ENCODE measurements at places on chromosomes 12 and 14. TPM values are rescaled to one million over a fixed set of nuclear protein-coding genes. Genes with fewer than 3 reads are reported as not detected.

Gene LTB4R2
- 3.5 TPM for total RNA-seq

Gene PA2G4
- 268 TPM for total RNA-seq

Gene VDR
- total RNA-seq = 3.0 TPM

Gene IAPP
- not detected for total RNA-seq

Gene KLRC2
- total RNA-seq = 2.2 TPM

Gene KRT71
- total RNA-seq = not detected

Gene PRPF40B
- 7.0 TPM for total RNA-seq

Gene NAA25
- 18.6 TPM for total RNA-seq
